Activated CD4-positive, alpha-beta T cell treated with anti-CD3 and anti-CD28 coated beads, Interleukin-2, amount 10 ng/mL, durations not matched to agents 24 days and 14 days (primary cell): ENCODE measurements at places on chromosomes 16 and 17.
A peak's percentile ranks its signal among the peaks of the same experiment; 100 is the strongest.

GRCh38 chr17:49707246-49707607, 537 bp downstream of the SLC35B1 start:
- H3K4me1 ChIP-seq: peaks cover 30% of the 10 kb centered on the region
- peak; percentile 81 for DNase-seq
- peak overlapping the region; percentile 99 for H3K27ac ChIP-seq
- no peaks in the 10 kb centered on the region for H3K27me3 ChIP-seq
- H3K4me3 ChIP-seq: peak overlapping the region; percentile 96

GRCh38 chr17:79548116-79548515, 62.7 kb downstream of the RBFOX3 start:
- no peak for DNase-seq
- H3K36me3 ChIP-seq: no peaks in the 10 kb centered on the region
- no peaks in the 10 kb centered on the region for H3K27me3 ChIP-seq

DNA sequence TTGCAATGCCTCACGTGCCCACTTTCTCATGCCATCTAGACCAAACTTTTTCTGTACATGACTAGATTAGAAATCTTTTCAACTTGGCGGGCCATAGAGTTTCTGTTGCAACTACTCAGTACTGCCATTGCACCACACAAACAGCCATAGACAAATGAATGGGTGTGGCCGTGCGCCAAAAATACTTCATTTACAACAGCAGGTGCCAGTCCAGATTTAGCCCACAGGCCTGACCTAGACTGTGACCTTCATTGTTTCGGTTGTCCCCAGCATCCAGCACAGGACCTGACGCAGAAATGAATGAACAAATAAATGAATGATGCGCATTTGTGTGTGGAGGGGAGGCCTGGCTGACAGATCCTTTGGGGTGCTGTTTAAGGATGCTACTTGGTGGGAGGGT, 14.3 kb upstream of the PDK2 start:
- no peaks in the 10 kb centered on the region for H3K27me3 ChIP-seq
- H3K27ac ChIP-seq: no peak overlapping the region
- no peaks in the 10 kb centered on the region for H3K4me1 ChIP-seq

GRCh38 chr17:20074489-20074888, 65.3 kb downstream of the SPECC1 start:
- peaks cover 9% of the 10 kb centered on the region for H3K27me3 ChIP-seq
- H3K27ac ChIP-seq: no peak overlapping the region
- no peak for DNase-seq

DNA sequence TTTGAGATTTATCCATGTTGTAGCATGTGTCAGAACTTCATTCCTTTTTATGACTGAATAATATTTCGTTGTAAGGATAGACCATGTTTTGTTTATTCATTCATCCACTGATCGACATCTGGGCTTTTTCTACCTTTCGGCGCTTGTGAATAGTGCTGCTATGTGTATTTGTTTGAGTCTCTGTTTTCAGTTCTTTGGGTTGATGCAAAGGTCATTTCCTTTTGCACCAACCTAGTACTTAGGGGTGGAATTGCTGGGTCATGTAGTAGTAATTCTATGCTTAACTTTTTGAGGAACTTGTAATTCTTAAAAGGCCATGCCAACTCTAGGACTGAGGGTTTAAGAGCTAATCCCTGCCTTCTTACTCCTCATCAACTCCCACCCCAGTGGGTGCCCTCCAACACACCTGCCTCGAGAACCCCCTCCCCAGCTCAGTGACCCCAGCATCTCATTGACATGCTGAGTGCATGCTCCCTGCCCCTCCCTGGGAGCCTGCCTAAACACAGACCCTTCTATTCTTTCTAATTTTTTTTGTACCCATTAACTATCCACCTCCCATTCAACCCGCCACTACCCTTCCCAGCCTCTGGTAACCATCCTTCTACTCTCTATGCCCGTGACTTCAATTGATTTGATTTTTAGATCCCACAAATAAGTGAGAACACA, 51.2 kb downstream of the ABAT start:
- H3K27me3 ChIP-seq: no peaks in the 10 kb centered on the region
- H3K36me3 ChIP-seq: no peaks in the 10 kb centered on the region
- H3K4me3 ChIP-seq: no peak overlapping the region
- no peak for DNase-seq
- H3K27ac ChIP-seq: no peak overlapping the region

- no peak for DNase-seq
- H3K4me1 ChIP-seq: no peaks in the 10 kb centered on the region
- H3K4me3 ChIP-seq: no peak overlapping the region
These were observed 131.8 kb downstream of the UTP18 start for GRCh38 chr17:51391982-51392654.

DNA sequence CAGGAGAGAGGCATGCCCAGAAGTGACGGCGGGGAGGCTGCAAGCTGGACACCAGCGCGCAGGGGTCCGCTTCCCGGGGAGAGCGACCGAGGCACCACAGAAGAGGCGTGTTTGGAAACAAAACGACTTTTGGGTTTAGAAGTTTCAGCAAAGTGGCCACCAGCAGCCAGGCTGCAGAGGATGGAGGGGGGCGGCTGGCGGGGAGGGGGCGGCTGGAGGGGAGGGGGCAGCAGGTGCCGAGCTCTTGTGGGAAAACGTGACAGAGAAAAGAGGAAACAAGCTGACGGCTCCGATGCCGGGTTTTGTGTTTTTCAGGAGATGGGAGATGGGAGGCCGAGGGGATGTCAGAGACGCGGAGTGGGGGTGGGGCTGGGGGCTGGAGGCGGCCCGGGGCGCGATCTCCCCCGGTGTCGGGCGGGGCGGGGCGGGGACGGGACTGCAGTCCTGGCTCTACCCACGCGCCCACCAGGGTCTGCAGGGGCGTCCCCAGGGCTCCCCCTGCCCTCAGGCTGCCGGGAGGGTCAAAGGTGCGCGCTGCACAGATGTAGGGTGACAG, 32.1 kb upstream of the RPH3AL start:
- H3K36me3 ChIP-seq: peaks cover 3% of the 10 kb centered on the region
- peaks cover 13% of the 10 kb centered on the region for H3K4me1 ChIP-seq
- H3K4me3 ChIP-seq: peak overlapping the region; percentile 73
- peak overlapping the region; percentile 18 for H3K27ac ChIP-seq
- peaks cover 35% of the 10 kb centered on the region for H3K27me3 ChIP-seq

- DNase-seq: peak; percentile 49
- H3K27me3 ChIP-seq: peaks cover 18% of the 10 kb centered on the region
- no peaks in the 10 kb centered on the region for H3K36me3 ChIP-seq
- H3K4me3 ChIP-seq: no peak overlapping the region
- no peaks in the 10 kb centered on the region for H3K4me1 ChIP-seq
These were observed 237.3 kb upstream of the TNRC6C start for GRCh38 chr17:77720946-77721845.
